ENCODE measurements at places on chromosomes 3 and 15.

- no peak for DNase-seq
These were observed 598 bp upstream of the GJD2 start for GRCh38 chr15:34755419-34755773.

- no peak for DNase-seq
These were observed 72.0 kb downstream of the SCN5A start for GRCh38 chr3:38577371-38578080.

DNA sequence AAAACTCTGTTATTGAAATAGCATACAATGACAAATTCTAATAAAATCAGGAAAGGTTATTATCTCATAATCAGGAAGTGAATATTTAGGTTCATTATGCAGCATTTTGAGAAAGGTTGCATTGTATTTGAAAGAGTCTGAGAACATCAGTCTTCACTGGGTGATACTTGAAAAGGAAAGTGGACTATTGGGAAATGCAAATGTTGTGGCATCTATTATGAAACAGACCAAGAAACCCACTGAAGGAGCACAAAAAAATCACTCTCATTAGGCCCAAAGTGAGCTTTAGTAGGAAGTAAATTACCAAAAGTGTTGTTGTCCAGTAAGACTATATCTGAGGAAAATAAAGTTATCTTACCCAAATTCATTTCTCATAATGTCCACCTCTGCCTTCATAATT, 90.8 kb downstream of the ZPLD1 start:
- no peak for DNase-seq

GRCh38 chr3:7546253-7546652, 685.3 kb downstream of the GRM7 start:
- DNase-seq, result peak; percentile 16

DNA sequence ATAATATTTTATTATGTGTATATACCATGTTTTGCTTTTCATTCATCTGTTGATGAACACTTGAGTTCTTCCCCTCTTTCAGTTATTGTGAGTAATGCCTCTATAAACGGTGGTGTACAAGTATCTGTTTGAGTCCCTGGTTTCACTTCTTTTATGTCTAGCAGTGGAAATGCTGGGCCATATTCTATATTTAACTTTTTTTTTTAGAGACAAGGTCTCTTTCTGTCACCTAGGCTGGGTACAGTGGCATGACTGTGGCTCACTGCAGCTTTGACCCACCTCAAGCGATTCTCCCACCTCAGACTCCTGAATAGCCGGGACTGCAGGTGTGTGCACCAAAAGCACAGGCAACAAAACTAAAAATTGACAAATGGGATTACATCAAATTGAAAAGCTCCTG, 19.9 kb downstream of the GOLM2 start:
- DNase-seq, result no peak

DNA sequence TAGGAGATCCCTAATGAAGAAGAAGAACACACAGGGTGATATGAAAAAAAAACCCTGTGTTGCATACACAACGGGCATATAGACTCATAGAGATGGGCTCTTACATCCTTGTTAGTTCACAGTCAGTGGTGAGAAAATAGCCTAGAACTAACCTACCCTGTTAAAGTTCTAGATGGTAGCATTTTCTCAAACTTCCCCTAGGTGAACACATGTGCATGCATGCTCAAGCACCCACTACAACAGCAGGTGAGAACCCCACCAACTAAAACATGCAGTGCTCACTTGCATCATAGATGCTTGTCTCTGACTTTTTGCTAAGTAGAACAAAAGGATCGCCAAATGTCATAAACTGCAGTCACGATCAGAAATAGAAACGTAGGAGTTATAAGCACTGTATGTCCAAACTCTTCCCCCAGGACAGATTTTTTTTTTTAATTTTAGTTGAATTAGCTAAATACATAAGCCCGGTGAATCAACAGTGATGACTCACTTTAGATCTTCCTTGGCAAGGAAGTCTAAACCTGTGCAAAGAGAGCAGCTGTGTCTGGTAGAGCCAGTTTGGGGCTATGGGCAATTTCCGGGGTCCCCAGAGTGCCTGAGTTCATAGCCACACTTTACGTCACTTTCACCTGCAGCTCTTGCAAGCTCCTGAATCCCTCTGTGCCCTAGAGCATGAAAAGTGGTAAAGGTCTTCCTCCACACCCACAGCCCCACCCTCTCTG, 96.2 kb upstream of the SEMA6D start:
- DNase-seq, result no peak

- no peak for DNase-seq
These were observed 8.7 kb downstream of the SECISBP2L start for GRCh38 chr15:49037546-49037940.

DNA sequence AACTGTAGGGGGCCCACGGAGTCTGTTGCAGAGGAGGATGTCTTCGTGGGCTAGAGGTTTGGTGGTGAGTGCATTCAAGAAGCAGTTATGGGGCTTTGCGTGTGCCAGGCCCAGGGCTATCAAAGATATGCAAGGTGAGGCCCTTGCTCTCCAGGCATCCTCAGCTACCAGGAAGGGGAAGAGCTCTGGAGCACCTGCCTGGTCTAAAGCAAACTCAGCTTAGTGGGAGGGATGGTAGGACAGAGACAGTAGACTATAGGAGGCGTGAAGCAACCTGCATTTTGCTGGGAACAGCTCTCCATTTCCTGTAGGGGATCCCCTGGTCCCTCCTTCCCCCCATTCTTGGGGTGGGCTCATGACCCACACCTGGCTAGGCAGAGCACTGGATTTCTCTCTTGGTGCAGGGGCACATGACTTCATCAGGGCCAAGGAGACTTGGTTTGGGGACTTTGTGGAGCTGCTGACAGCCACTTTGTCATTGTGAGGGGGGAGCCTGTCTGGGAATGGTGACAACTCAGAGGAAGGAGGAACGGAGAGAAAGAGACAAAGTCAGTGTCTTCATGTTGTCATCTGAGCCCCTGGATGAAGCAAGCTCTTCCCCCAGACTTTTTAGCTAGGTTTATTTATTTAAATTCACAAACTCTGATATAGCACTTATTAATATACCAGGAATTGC, 8.6 kb upstream of the EEFSEC start:
- no peak for DNase-seq

GRCh38 chr15:32838338-32838737, 120.5 kb downstream of the GREM1 start:
- DNase-seq, result peak; percentile 38

GRCh38 chr15:88476635-88477060, 9.1 kb downstream of the MRPS11 start:
- DNase-seq, result peak; percentile 78

- peak; percentile 39 for DNase-seq
These were observed 20.7 kb downstream of the ZBTB38 start for GRCh38 chr3:141388823-141389621.

DNA sequence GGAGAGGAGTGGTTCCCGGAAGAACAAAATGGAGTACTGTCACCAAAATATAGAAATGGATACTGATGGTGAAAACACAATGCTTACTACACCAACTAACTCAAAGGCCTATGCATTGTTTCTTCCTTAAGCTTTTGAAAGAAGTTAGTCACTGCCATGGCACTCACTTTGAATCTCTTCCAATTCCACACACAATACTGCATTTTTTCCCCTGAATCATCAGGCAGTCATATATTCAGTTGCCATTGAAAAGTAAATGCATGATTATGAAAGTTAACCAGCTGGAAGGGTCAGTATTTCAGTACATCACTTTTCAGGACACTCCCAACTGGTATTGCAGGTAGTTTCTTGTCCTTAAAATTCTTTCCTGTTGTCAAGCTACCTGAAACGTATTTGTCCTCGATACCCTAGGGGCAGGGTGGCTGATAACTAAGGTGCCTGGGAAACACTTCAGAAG, 9.0 kb upstream of the LRRFIP2 start:
- no peak for DNase-seq

- DNase-seq, result peak; percentile 85
These were observed 347.7 kb downstream of the ZBBX start for GRCh38 chr3:167032267-167032876.

GRCh38 chr15:67322481-67322880, 67.9 kb downstream of the IQCH start:
- no peak for DNase-seq

DNA sequence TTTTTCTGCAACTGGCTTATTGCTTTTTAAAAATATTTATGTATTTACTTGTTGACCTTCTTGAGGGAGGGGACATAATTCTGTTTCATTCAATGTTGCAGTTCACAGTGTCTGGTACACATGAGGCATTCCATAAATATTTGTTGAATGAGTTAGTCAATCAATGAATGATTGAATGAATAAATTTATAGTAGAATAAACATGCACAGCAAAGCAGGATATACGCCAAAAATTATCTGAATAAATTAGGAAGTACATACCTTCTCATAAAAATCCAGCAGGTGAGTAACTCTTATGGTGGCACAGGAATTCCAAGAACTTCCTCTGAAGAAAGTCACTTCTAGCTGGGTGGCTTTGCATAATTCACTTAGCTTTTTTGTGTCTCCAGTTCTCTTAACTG, 469.4 kb upstream of the ATP11B start:
- DNase-seq, result no peak

GRCh38 chr3:158269942-158270341, 160.1 kb downstream of the RSRC1 start:
- DNase-seq, result no peak

- no peak for DNase-seq
These were observed 488.4 kb upstream of the UBE2E2 start for GRCh38 chr3:22714749-22715148.

DNA sequence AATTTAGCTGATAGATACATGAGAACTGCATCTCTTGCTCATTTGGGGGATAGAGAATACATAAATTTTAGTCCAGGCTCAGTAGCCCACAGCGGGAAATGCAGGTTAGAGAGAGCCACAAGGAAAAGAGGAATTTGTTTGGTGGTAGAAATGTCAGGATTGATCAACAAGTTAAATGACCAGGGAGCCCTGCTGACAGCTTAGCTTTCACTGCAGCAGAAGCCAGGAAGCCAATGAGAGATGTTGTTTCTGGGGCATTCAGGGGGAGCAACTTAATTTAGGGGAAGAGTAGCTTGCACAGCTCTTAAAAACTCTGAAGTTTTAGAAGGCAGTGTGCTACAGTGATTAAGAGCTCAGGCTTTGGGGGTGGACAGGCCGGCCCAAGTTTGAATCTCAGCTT, 22.7 kb downstream of the ARHGEF26 start:
- peak; percentile 50 for DNase-seq

GRCh38 chr3:63585927-63586326, 66.5 kb upstream of the SNTN start:
- DNase-seq, result no peak

- no peak for DNase-seq
These were observed 18.1 kb downstream of the GBE1 start for GRCh38 chr3:81743096-81744025.

- no peak for DNase-seq
These were observed 50.7 kb upstream of the TPRG1 start for GRCh38 chr3:189121092-189121491.

GRCh38 chr3:188936597-188937107, 235.1 kb upstream of the TPRG1 start:
- no peak for DNase-seq

- DNase-seq, result no peak
These were observed 53.9 kb downstream of the CLASP2 start for GRCh38 chr3:33664195-33664594.

DNA sequence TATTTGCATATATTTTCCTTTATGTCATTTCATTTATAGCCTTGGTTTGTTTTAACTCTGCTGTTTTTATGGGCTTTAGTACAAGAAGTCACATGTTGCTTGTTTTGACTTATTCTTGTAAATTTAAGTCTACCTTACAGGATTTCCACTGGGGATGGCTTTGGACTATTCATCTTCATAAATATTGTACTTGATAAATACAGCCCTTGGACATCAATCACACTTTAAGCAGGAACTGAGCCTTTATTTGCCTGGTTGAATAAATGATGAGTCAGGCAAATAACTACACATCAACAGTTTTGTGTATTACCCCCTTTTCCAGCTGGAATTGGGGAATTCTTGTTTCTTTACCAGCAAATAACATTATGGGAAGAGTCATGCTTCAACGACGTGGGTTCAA, 286.0 kb downstream of the CNTN3 start:
- no peak for DNase-seq

DNA sequence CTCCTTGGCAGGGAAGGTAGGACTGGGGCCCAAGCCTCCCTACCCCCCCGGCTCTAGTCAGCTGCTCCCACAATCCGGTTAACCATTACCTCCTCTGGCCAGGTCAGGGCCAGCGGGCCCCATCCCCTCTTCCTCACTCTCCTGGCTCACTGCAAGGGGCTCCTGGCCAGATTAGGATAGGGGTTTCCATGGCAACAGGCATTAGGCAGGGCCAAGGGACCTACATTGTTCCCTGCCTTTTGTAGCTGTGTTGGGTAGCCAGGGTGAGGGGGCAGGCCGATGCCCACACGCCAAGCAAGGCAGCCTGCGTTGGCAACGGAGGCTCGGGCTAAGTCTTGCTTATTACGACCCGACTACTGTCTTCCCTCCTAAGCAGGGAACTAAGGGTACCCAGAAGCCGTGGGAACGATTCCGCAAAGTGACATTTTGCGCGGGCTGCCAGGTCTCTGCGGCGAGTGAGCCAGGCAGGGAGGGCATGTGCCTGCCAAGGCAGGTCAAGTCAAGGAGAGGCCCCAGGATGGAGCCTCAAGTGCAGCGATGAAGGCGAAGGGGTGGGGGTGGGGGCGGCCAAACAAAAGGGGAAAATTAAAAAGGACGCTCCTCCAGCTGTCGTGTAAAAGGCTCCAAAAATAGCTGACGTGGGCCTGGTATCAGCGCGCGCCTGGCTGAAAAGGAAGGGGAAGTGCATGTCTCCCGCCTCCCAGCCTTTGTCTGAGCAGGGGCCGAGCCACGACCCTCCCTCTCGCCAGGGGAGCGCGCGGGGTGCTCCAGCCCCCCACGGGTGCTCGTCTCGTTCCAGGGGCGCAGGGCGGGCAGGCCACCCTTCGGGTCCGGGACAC, 919 bp downstream of the IDH2 start:
- DNase-seq, result peak; percentile 84

DNA sequence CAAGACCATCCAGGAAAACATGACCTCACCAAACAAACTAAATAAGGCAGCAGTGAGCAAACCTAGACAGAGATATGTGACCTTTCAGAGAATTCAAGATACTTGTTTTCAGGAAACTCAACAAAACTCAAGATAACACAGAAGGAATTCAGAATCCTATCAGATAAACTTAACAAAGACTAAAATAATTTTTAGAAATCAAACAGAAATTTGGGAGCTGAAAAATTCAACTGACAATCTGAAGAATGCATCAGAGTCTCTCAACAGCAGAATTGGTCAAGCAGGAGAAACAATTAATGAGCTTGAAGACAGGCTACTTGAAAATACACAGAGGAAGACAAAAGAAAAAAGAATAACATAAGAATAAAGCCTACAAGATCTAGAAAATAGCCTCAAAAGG, 55.6 kb downstream of the MYO9A start:
- DNase-seq, result no peak

DNA sequence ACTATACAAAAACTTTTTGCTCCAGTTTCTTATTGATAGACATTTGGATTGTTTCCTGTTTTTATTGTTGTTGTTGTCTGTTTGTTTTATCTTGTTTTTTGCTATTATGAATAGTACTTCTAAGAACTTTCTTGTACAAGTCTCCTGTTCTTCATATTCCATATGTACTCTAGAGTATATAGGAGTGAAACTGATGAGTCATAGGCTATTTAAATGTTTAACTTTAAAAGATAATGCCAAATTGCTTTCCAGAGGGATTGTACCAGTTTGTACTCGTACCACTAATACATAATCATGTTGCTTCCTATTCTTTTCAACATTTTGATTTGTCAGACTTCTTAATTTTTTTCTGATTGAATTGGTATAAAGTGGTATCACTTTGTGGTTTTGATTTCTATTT, 19.6 kb downstream of the LRRC49 start:
- no peak for DNase-seq

- DNase-seq, result peak; percentile 96
These were observed 441.3 kb downstream of the MAGI1 start for GRCh38 chr3:65597226-65597951.
